NCI-H2081 treated with DMSO at 0.1 percent for 48 hours (cell line): ENCODE measurements at places on chromosomes 12 and 14.

DNA sequence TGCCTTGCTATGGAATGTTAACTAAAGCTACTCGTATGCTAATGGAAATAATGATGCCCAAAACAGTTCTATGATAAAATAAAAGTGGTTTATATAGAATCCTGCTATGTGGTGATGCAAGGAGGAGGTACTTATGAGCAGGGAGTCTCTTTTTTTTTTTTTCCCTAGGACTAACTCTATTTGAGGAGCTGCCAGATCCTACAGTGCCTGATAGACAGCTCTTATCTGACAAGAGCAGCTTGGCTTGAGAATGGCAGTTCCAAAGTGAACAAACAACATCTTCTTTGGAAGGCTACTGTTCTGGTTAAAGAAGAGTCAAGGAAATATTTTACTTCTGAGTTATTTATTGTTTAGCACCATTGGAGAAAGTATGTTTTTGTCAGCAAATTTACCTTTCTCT, 10.2 kb upstream of the ACSM4 start:
- no peak for DNase-seq

- no peak for DNase-seq
Observed at GRCh38 chr12:55515696-55516095, 23.5 kb downstream of the OR6C68 start.

GRCh38 chr12:100268835-100269564, 2.0 kb downstream of the SCYL2 start:
- DNase-seq = no peak

- DNase-seq = no peak
Observed at GRCh38 chr14:57898837-57899572, 33.1 kb upstream of the SLC35F4 start.

DNA sequence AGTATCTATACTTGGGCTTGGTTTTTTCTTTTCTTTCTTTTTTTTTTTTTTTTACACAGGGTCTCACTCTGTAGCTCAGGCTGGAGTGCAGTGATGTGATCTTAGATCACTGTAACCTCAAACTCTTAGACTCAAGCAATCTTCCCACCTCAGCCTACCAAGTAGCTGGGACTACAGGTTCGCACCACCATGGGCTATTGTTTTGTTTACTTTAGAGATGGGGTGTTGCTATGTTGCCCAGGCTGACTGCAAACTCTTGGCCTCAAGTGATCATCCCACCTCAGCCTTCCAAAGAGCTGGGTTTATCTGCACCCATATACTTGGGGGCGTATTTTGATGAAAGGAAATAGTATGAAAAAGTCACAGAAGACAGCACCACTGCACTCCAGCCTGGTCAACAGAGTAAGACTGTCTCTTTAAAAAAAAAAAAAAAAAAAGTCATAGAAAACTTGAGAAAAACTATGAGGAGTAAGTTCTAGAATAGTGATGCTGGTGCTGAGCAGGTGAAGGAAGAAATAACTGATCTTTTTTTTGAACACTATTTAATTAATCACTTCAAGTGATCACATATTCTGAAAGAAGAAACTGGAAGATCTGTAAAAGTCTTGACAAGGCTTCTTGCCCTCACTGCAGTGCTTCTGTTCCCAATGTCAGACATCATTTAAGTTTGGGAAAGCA, 53.8 kb upstream of the NPFF start:
- DNase-seq = no peak

DNA sequence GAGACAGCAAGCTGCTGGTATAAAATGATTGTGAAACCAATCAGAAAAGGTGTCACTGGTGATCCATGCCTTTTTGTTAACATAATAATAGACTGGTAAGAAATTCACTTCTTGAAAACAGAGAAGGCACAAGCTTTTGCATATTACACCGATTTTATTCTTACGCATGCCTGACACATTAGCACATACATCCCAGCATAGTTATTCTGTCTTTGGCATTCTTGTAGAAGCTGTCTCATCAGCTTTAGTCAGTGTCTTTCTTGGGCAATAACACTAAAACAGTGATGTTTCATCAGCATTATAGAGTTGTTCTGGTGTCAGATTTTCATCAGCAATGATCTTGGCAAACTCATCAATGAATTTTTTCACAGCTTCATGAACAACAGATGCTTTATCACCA, 283.4 kb upstream of the TMTC1 start:
- DNase-seq = no peak

DNA sequence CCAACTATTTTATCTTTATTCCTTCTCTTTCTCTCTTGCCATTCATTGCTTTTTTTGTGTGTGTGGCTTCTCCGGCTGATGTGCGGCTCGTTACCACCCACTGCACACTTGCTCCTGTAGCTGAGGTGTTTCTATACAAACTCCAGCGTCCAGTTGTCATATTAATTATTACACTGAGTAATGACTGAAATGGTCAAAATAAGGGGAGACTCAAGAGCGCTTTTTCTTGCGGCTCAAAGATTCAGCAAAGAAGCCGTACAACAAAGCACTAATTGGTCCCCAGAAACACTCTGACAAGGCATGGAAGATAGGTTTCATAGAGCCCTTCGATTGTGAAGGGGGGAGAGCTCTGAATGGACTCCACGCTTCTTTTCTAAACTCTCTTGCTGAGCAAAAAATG, 5.6 kb upstream of the ASCL1 start:
- DNase-seq = no peak

DNA sequence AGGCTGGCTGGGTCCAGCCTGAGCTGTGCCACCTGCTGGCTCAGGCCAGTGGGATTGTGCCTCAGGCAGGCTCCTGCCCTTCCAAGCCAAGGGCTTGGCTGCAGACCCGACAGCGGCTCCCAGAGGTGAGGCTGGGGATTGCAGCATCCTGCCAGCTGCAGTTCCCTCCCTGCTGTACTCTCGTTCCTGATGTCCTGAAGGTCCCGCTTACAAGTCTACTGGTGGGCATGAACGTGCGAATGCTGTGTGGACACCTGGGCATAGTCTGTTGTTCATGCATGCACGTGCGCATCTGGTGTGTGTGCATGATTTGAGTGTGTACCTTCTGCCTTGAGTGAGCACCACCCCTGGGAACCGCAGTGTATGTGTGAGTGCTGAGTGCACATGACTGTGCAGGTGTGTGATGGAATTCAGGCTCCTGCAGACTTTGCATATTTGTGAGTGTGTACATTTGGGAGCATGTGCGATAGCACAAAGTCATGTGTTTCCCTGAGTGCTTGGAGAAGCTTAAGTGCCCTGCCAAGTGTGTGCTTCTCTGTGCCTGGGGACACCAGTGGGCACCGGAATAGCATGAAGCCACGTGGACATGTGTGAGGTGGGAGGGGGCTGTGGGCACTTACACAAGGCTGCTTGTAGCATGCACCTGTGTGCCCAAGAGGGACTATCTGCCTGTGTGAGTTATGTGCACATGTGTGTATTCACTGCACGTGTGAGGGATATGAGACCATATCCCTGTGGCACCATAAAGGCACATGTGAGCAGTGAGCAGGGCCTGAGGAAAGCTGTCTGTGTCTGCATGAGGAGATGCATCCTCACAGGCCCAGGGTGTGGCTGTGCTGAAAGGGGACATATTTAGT, 19.3 kb upstream of the KRT7 start:
- DNase-seq = no peak

DNA sequence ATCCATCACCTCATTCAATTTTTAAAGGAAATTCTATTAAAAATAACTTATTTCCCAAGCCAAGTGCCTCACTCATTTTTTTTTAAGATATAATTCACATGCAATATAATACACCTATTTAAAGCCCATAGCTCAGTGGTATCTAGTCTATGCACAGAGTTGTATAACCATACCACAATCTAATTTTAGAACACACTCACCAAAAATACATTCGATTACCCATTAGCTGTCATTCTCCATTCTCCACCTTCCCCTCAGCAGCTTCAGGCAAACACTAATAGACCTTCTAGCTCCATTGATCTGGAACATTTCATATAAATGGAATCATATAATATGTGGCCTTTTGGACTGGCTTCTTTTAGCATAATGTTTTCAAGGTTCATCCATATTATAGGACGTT, 49.5 kb downstream of the CLMN start:
- no peak for DNase-seq

DNA sequence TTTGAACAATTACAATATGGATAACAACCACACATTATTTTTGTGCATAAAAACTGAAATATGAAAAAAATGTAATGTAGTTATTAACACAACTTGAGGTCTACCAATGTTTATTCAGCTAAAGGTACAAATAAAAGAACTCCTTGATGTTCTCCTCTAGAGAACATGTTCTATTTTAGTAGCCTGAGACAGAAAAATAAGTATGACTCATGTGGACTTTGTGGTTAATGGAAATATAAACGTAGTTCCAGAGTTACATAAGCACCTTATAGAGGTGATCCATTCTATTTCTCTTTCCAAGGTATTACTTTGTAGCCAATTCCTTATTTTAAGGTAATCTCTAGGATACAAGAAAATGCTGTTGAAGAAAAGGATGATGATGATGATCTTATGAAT, 25.7 kb downstream of the ALKBH1 start:
- no peak for DNase-seq

- no peak for DNase-seq
Observed at GRCh38 chr14:79028281-79028680, 858.1 kb downstream of the NRXN3 start.

GRCh38 chr14:78968265-78968664, 798.1 kb downstream of the NRXN3 start:
- no peak for DNase-seq

- DNase-seq = no peak
Observed at GRCh38 chr14:96503306-96503679, 1.1 kb downstream of the PAPOLA start.

GRCh38 chr12:53170876-53171724, 9.4 kb upstream of the ZNF740 start:
- no peak for DNase-seq

GRCh38 chr14:91968280-91968679, 20.8 kb upstream of the FBLN5 start:
- no peak for DNase-seq

- DNase-seq = no peak
Observed at GRCh38 chr12:54786081-54786480, 68.2 kb upstream of the MUCL1 start.

DNA sequence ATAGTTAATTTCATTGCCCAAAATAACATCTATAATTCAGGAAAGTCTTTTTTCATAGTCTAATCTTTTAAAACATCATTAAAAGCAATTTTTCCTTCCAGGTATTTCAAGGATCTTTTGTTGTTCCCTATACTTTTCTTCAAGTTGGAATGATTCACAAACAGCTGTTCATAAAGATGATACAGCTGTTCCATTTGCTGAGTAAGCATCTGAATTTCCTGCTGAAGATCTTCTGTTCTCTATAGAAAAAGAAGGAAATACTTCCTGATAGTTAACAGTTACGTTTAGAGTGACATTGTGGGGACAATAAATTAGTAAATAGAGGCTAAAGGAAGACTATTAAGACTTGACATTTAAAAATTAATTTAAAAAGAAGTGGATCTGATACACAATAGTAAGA, 30.3 kb upstream of the ESR2 start:
- no peak for DNase-seq

GRCh38 chr12:104733717-104734175, 224.3 kb downstream of the SLC41A2 start:
- DNase-seq = no peak
